Stimulated activated CD8-positive, alpha-beta memory T cell treated with anti-CD3 and anti-CD28 coated beads, Interleukin-4, amount 100 ng/mL, for 24 hours (primary cell): ENCODE measurements at places on chromosomes 2 and 18.

- DNase-seq, result no peak
Observed at GRCh38 chr18:78688916-78689315, 290.7 kb upstream of the SALL3 start.

DNA sequence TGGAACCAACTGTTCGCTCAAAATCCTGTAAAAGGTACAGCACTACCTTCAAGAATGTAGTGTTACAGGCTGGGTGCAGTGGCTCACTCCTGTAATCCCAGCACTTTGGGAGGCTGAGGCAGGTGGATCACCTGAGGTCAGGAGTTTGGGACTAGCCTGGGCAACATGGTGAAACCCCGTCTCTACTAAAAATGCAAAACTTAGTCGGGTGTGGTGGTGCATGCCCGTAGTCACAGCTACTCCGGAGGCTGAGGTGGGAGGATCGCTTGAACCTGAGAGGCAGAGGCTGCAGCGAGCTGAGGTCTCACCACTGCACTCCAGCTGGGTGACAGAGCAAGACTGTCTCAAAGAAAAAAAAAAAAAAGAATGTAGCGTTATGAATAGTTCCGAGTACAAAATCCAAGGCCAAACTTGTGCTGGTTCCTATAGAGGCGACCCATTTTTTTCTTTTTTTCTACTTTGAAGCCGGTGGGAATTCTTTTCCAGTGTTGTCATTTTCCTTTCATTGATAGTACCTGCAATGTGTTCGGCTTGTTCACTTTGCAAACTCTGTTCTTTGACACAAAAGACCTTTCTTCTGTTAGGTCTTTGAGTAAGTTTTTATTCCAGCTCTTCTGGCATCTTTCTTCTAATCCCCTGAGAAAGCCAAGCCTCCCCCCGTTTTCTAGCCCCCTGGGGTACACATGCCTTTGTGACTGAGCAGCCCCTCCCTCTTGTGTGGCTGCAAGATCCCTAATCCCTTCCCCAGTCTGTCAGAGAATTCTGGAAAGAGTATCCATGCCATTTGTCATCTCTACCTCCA is 25.1 kb downstream of the INPP5D start:
- no peak for DNase-seq

- no peak for DNase-seq
Observed at GRCh38 chr2:190511104-190511503, 23.4 kb downstream of the NEMP2 start.

DNA sequence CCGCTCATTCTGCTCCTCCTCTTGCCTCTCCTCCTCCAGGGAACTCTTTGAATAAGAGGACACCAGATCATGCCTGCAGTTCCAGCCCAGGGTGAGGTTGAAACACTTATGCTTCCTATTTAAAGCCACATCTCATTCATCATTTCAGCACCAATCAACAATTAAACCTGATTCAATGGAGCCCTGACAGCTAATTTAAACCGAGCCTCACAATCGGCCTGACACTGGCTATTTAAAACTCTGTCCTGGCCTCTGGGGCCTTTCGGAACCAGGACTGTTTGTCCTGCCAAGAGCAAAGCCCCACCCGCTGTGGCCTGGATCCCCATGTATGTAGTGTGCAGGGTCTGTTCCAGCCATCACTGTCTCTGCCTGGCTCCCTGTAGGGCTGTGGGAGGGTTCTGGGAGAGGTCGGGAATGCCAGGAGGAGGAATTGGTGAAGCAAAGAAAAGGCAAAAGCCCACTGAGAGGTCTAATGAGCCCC is 97.4 kb downstream of the MCFD2 start:
- DNase-seq, result no peak

DNA sequence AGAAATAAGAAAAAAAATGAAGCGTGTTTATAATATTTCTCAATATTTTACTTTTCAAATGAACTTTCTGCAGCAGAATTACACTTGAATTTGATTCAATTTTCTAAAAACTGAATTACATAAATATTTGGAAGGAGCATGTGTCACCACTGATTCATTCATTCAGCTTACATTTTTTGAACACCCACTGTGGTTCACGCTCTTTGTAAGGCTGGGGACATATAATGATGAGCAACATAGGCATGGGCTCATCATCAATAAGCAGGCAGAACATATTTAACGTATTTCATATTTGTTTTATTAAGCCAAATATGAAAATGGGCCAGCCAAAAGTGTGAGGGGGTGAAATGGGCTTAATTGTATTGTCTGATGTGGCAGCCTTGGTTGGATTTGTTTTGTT is 209.1 kb downstream of the CTNNA2 start:
- no peak for DNase-seq

- no peak for DNase-seq
Observed at GRCh38 chr2:173436088-173436487, 81.4 kb downstream of the CDCA7 start.

DNA sequence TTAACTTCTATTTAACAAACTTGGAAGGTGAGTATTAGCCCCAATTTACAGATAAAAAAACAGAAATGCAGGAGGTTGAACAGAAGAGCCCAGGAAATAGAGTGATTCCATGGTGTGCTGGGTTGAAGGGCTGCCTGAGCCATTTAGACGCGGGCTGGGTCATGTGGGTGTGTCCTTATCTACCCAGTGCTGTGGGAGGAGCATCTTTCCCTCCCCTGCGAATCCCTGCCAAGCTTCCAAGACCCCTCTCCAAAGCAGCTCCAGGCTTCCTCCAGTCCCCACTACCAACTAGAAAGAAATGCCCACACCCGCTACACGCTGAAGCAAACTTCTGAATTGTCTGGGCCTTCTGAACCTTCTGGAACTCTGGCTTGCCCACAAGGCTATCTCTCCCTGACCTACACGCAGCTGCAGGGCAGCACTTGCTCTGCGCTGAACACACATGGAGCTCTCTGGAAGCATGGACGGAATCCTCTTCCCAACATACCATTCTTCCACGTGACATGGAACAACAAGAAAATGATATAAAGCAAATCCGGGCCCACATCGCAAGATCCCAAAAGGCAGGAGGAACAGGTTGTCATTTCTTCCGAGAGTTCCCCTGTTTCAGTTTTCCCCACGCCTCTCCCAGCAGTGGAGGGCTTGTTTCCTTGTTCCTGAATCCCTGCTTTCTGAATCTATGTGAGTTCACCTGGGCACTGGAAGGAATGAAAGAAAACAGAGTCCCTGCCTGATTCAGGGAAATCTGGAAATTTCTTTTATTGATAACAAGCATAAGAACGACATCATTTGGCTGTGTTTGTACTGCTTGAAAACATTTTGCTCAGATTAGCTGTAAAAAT is 562.7 kb upstream of the ID2 start:
- DNase-seq, result no peak

GRCh38 chr2:170715932-170716777 is 1.0 kb downstream of the SP5 start:
- DNase-seq, result no peak

- no peak for DNase-seq
Observed at GRCh38 chr2:96344011-96344410, 8.4 kb downstream of the NCAPH start.

GRCh38 chr2:238091436-238092060 is 8.6 kb upstream of the ESPNL start:
- DNase-seq, result no peak

DNA sequence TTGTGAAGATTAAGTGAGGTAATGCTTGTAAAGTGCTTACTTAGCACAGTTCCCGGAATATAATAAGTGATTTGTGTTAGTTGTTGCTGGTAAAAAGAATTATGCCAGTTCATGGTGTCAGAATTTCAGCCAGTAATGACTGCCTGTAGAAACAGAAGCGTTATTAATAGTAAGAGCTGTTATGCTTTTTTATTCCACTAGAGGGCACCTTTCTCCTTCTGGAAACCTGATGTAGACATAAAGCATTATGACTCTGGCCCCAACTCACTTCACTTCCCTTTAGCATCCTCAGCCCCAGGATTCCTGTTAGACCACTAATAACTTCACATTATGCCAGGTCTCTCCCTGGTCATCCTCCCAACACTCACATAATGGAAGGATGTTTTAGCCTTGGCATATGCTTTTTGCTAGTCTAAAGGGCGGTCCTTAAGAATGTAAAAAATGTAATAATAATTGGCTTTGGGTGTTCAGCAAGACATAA is 34.9 kb downstream of the C18orf54 start:
- no peak for DNase-seq

GRCh38 chr18:77905011-77905410 is 655.4 kb downstream of the GALR1 start:
- no peak for DNase-seq

DNA sequence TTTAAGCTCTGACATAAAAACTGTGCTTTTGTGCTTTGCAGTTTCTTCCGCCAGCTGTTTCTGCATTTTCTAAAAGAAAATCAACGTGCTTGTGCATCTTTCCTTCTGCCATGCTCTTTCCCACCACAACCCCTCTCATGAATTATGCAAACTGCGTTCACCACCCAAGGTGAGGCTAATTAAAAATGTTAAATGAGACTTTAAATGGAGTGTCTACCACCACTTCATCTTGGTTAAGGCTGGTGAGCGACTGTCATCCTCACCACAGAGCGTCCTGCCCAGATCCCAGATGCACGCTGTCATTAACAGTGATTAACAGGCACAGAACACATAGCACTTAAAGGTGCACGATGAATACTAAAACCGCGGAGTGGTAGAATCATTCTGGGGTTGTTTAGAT is 250.5 kb upstream of the RAB6C start:
- no peak for DNase-seq

- no peak for DNase-seq
Observed at GRCh38 chr18:80068571-80069272, 34.5 kb downstream of the RBFA start.

- DNase-seq, result no peak
Observed at GRCh38 chr2:182668671-182669070, 47.4 kb upstream of the DNAJC10 start.

DNA sequence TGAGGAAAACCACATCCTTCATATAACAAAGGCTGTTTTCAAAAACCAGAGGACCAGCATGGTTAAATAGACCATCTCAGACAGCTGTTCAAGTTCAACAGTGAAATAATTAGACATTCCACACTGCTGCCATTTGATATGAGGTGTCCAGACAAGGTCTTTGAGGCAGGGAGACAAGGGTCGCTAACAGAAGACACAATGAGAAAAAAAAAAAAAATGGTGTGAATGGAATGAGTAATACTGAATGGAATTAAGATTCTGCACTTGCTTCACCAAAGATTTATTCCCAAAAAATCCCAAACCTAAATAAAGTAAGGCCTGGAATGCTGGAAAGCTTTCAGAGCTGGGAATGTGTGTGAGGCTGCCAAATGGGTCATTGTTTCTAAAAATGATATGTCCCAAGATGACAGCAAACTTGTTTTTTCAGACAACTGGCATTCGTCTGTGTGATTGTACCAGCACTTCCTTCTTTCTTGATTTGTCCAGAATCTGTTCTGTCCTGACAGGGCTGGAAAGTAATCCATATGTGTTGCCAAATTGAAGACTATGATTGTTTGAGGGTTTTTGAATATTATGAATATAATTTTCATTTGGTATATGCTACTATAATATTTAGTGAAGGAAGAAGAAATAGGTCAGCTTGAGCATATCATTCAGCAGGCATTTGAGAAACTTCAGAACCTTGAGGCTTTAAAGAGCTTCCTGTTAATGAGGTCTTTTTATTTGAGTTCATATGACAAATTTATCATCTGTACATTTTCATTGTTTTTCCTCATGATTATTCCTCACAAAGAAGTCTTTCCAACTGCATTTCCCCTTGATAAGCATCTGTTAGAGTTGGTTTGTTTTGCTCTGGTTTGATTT is 85.2 kb upstream of the ITGA4 start:
- no peak for DNase-seq

DNA sequence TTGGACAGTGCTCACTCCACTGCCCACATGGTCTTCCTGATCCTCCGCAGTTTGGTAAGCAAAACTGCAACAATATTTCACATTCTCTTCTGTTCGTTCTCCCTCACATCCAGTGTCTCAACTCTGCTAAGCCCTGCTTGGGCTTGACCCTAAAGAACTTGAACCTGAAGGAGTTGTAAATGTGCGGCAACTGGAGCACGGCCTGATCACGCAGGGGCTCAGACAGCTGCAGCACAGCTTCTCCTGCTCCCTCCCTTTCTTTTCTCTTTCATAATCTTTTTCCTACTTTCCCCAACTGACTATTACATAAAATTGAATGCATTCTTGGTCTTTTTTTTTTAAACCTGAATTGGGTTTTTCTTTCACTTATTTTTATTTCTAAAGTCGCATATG is 10.2 kb downstream of the CYRIA start:
- no peak for DNase-seq

DNA sequence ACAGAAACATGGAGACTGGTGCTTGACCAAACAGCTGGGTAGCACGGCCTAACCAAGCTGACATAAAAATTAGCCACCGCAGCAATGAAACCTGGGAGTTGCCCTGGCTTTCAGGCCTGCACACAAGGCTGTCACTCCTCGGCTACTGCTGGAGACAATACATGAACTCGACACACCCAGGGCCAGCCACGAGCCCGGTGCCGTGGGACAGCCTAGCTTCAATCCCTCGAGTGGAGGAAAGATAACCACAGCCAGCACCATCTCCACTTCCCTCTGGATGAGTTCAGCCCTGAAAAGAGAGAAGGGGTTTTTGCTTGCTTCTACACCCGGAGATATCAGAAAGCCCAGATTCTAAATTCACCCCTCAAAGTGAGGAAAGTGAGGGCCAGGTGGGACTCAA is 78.0 kb downstream of the BCL2L11 start:
- no peak for DNase-seq

DNA sequence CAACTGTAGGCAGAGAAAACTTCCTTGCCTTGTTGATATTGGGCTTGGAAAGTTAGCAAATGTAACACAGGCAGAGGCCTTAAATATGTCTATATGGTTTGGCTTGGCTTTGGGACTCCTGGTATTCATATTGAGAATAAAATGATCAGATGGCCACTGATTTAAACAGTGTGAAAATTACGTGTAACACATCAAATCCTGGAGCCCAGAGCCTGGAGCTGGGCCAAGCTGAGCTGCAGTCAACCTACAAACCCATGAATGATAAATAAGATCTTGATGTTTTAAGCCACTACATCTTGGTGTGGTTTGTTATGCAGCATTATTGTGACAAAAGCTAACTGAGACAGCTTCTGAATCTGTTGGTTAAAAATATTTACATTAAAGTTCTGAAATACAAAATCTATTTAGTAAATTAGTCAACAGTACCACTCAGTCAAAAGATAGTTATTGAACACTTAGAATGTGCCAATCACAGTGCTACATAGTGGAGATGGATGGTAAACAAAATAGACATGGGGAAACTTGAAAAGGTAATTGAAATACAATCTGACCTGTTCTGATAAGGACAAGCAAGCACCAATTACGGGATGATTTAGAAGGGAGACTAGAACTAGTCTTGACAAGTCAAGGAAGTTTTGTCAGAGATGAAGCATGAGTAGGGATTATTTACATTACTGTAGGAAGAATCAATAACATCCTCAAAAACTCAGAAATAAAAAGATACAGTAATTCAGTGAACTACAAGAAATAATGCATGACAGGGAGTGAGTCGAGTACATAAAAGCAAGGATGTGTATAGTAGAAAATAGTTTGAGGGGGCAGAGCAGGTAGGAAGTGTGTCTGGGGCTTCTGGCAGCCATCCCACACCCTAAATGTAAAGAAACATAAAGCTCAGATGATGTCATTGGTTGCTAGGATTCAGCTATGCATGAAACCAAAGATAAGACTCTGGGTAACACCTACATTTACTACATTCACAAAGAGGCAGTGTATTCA is 157.7 kb downstream of the HNMT start:
- DNase-seq, result no peak
